ENCODE measurements at places on chromosomes 12 and 14.
A peak's percentile ranks its signal among the peaks of the same experiment; 100 is the strongest.

GRCh38 chr12:10167599-10167998, 4.3 kb downstream of the OLR1 start:
- no peak for DNase-seq

DNA sequence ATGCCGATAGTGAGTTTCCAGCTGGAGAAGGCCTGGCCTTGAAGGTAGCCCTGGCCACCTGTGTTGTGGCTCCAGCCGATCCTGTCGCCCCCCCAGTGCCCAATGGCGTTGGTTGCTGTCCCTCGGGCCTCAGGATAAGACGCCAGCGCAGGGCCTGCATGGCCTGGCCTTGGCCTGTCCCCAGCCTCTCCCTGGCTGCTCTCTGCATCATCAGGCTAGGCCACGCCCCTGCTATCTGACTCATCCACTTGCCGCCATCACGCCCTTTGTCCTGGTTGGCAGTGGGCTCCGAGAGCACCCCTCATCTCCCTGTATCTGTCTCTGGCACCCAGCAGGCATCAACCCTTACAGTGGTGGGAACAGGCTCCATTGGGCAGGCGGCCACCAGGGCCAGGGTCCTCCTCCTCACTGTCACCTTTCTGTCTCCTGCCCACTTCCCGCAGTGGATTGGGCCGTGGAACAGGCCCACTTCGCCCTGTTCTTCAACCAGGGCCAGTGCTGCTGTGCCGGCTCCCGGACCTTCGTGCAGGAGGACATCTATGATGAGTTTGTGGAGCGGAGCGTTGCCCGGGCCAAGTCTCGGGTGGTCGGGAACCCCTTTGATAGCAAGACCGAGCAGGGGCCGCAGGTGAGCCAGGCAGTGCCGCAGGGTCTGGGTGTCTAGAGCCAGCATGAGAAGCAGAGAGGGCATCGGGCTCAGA, 25.6 kb downstream of the ALDH2 start:
- DNase-seq, result peak; percentile 52

DNA sequence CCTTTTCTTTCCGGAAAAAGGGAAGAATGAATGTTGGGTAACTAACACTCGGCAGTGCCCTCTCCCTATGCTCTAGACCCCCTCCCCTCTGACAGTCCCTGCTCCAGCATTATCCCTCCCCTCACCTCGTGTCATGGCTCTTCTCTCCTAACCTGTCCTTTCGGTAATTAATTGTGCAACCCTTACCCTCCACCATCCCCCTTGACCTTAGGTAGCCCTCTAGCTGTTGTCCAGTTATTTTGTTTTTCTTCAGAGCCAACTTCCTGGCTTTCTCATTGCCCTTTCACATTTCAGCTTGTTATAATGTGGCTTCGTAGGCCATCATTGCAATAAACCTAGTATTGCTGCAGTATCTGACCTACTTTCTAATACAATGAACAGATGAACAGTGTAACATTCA, 11.2 kb downstream of the ARG2 start:
- DNase-seq, result no peak

GRCh38 chr12:128660532-128661225, 163.1 kb downstream of the SLC15A4 start:
- no peak for DNase-seq

DNA sequence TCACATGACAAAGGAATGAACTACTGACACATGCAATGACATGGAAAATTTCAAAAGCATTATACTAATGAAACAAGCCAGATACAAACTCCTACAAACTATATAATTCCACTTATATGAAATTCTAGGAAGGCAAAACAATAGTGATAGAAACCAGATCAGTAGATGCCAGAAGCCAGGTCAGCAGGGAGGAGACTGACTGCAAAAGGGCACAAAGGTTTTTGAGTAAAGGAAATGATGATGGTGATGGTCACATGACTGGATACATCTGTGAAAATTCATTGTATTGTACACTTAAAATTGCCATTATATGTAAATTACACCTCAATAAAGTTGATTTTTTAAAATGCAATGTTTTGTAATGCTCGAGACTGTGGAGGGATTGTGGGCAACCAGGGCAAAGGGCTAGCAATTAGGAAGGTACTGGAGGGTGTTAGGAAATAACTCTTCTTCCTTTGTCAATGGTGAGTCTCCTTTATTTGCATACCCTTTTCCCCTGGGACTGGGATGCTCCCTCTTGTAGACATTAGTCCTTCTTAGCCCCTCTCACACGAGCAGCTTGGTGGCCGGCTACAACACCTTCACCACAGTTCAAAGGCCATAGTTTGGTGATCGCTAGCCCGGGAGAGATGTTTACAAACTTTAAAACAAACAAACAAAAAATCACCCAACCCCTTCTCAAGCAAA, 6.7 kb upstream of the PRPF40B start:
- no peak for DNase-seq

DNA sequence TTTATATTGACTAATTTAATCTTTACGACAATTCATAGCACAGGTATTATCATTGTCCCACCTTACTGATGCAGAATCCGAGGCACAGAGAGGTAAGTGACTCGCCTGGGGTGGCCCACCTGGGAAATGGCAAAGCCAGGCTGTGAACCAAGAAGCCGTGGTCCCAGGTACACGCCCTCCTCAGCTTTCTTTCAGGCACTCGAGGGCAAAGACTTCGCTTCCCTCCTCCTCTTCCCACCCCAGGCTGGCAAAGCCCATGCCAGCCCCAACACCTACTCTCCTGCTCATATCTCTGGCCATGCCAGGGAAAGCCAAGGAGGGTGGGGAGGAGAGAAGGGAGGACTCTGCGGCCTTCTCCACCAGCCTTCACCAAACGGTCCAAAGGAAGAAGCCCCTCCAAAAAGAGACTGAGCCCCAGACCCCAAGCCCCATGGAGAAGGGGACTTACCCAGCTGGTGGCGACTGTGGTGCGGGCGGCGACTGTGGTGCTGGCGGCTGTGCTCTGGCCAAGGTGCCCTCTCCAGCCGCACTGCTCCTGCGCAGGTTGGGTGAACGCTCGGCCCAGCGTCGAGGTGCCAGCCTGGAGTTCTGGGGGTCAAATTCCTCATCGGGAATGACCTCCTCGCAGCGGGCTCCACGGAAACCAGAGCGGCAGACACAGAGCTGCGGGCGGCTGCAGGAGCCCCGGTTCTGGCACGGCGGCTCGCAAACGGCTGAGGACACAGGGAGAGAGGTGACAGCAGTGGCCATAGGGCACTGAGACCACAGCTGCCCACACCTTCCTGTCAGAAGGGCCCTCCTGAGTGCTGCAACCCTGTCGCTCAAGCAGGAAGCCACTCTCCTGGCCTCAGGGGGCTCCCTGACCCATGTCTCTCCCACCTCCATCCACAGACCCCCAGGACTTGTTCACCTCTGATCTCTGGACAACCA, 26.4 kb downstream of the LTBP2 start:
- no peak for DNase-seq

GRCh38 chr12:5571115-5571514, 139.2 kb downstream of the NTF3 start:
- DNase-seq, result no peak

Measured in H9 (cell line).